ENCODE measurements at places on chromosomes 2 and 18.
A peak's percentile ranks its signal among the peaks of the same experiment; 100 is the strongest.

DNA sequence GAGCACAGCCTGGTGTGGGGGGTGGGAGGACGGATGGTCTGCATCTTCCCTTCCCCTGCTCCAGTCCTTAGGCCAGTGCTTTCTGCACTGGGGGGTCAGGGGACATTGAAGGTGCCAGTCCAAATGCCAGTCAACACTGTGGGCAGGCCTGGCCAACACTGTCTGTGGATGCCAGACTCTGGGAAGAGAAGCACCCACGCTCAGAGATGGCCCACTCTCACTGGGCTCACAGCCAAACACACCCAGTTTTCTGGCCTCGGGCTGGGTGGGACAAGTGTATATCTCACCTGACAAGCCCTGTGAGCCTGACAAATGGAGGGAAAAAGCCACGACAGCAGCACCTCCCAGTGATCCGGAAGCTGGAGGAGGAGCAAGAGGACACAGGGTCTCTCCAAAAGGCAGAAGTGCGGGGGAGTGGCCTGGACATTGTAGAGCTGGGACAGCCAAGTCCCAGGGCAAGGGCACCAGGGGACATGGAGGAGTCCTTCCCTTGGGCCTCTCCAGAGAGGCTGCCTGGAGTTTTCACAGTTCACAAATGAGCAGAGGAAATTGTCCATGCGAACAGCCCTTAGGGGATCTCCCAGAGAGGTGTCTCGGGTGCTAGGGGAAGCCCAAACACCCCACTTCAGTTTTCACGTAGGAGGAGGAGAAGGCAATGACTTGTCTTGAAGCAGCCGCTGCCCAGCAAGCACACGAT, 79.3 kb downstream of the SDC1 start:
- peak; percentile 77 for DNase-seq

- peak; percentile 64 for DNase-seq
Measured at GRCh38 chr2:222861411-222862105, 722 bp downstream of the ACSL3 start.

- no peak for DNase-seq
Measured at GRCh38 chr2:222127660-222128059, 171.1 kb downstream of the PAX3 start.

DNA sequence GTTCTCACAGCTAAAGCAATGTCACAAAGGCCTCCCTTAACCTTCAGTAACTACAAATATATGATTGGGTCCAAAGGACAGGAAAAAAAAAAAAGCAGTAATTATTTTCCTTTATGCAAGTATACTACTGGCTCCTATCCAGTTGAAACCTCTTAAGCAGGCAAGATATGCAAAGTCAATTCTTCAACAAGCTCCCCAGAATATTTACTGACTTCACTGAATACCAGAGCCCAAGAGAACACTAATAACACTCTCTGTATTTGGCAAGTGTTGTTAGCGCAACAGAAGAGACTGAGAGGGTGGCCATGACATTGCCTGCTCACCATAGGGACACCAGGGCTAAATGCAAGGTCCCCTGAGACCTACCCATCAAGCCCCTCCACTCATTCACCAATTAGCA, 74.5 kb downstream of the AP1S3 start:
- no peak for DNase-seq

GRCh38 chr18:48904847-48905394, 45.8 kb downstream of the SMAD7 start:
- DNase-seq: no peak

DNA sequence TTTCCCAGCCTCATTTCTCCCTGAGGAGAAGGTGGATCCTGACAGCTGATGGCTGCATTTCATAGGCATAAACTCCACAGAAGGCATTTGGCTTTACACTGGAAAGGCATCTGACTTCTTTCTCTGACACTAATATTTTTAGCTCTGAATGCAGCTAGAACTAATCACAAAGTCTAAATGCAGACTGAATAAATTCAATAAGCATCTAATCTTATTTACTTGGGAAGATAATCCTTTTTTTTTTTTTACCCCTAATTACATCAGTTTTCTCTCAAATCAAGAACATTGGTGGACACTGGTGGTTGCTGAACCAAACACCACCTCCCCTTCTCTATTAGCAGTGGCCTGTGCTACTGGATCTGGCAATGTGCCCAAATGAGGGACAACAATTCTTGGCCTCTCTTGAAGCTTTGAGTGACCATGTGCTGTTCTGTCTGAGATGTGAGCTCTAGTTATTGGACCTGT, 50.9 kb upstream of the CD226 start:
- no peak for DNase-seq

DNA sequence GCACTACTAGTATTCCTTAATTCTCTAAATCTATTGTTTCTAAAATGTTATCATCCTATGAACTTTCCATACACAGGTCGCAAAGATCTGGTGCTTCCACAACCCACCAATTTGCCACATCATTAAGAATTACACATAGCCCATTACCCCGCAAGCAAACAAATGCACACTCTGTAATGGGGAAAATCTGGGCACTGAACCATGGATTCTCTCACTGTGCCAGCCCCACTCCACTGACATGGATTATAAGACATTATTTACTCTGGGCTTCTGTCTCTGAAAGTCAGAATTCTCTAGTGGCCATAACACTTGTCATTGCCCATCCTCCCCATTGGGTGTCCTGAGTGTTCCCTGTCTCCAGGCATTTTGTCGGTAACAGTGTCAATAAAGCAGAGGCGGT, 537.1 kb downstream of the EPHA4 start:
- DNase-seq: no peak

DNA sequence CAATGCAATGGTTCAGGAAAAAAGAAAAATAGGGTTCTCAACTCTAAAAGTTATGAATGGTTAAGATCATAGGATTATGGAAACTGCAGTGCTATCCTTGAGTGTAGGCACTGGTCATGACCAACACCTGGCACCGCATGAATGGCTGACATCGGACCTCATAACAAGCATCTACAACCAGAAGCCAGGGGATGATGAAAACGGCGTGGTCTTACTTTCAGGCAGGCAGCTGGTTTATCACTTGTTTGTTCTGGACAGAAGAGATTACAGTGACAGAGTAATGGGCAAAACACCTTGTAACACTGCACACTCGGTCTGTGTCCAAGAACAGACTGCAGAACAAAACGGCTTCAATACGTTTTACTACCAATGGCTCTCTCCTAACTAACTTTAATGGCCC, 132.8 kb downstream of the STK39 start:
- no peak for DNase-seq

- DNase-seq: no peak
Measured at GRCh38 chr2:219434718-219435525, at the start of gene SPEG. TSS of gene SPEG (plus strand) at chr2:219434843. CDS start at chr2:219434978, 135 bp downstream.

DNA sequence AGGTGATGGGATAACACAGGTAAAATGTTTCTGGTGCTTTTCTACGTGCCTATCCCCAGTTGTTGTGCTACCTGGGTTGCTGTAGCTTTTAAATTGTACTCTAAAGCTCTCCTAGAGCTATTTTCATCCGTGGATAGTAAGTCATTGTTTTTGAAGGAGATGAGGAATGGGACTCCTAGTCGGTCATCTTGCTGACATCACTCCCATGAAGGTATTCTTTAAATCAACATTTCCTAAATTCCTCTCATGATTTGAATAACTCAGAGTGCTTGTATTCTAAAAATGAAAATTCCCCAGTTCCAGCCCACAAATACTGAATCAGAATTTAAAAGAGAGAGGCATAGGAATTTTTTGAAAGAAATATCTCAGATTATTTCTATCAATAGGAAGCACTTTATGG, 44.3 kb downstream of the CCDC148 start:
- no peak for DNase-seq

Data from GM13976 (cell line).